ENCODE measurements at places on chromosomes 16 and 17.

DNA sequence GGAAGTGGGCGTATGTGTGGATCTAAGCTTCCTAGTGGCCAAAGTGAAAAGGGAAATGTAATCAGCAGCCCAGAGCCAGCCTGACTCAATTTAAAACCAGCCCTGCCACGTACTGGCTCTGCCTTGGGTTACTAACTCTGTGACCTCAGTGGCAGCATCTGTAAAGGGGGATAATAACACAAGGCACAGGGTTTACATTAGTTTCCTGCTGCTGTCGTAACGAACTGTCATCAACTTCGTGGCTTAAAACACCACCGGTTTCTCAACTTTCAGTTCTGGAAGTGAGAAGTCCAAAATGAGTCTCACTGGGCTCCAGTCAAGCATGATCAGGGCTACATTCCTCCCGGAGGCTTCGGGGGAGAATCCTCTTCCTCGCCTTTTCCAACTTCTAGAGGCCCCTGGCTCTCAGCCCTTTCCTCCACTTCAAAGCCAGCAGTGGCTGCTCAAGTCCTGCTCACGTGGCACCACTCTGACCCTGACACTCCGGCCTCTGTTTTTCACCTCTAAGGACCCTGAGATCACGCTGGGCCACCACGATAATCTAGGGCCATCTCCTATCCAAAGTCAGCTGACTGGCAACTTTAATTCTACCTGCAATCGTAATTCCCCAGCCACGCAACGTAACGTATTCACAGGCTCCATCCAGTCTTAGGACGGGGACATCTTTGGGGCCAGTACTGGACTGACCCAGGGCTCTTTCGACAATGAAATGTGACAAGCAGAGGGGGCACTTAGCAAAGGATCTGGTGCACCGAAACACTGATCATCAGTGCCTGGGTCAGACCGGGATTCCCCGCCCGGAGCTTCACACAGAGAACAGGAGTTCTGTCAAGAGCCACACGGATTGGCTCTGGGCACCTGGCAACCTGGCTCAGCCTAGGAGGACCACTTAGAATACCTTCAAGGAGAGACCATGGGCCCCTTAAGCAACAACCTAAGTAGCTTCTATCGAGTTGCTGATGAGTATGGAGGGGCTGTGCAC, 14.5 kb downstream of the TMC6 start:
- DNase-seq: peak; percentile 83

DNA sequence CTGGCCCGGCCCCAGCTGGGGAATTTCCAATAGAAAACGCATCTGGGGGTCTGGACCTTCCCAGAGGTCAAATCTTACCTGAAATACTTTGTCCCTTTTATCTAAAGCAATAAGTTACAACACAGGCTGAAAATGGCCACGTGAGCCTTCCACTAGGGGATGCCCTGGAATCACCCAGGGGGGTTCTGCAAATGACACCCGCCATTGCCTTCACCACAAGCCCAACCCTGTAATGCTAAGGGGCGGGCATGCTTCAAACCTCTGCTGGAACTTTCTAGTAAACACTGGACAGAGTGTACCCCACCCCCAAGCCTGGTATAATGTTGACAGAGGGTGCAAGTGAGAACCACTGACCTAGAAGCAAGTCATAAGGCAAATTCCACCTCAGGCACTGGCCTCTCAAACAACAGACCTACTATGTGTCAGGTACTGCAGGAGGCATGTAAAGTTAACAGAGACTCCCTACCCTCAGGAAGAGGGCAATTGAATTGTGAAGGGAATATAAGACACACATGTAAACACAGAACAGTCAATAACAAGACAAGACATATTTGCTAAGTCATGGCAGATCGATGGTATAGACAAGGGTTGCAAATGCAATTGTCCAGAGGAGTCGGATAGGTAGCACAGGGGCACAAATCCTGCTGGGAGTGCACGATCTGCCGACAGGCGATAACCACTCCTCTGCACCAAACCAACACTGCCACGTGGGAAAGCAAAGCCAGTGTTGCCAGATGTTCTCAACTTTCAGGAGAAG, 59.0 kb downstream of the ARHGAP17 start:
- no peak for DNase-seq

DNA sequence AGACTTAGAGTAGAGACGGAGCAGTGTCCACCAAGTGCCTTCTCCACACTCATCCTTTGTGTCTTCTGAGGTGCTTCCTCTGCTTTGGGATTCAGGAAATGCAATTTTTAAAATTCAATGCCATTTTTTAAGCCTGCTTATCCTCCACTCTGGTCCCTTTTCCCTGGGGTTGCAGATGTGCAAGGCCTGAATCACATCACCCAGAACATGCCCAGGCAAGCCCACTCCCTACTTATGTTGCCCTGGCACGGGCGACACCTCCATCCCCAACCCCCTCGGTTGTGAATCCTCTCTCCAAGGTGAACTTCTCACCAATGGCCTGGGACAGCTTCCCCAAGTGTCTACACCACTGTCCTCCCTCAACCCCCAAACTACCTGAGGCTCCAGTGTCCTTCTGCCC, 116.2 kb downstream of the C17orf67 start:
- no peak for DNase-seq

DNA sequence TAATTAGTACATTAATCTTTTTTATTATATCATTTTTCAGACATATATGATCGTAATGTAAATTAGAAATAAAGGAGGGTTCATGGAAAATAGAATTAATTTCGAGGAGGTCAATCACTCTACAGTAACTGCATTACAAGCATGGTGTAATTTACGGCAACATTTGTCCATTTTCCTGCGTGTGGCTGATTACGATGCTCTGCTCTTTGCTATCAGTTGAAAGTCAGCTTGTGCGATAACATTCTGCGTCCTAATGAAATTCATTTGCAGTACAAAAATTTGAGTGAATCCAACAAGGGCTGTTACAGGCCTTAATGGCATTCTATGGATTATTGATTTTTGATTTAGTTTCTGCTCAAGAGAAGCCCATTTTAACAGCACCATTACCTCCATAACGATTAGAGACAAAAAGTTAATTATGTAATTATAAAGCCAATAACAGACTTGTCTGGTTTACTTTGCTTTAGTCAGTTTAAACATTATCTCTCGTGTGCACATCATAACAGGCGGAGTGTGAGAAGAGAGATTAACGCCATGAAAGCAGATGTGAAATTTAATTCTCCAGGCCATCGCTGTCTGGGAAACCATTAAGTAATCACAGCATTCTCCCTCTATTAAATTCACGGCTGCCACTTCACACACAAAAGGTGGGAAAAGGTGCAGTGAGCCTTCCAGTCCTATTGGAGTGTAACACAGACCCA, 256.4 kb upstream of the IRX3 start:
- no peak for DNase-seq

All from inflammatory macrophage treated with lipopolysaccharide for 4 hours (primary cell).